Left cardiac atrium (tissue), 4 donors: ENCODE measurements at places on chromosomes 16 and 17. TPM values are rescaled to one million over a fixed set of nuclear protein-coding genes. Genes with fewer than 3 reads are reported as not detected.

The ALDH3A1 gene
- 0.32 TPM for total RNA-seq

The PIRT gene
- not detected for total RNA-seq

The KRT24 gene
- not detected for total RNA-seq

The IRF8 gene
- total RNA-seq, result 15.6 TPM

The G6PC1 gene
- not detected for total RNA-seq

The ARL6IP1 gene
- 39.8 TPM for total RNA-seq

The OR2C1 gene
- total RNA-seq, result not detected

The CACNA1H gene
- total RNA-seq, result 6.0 TPM

The CDH5 gene
- total RNA-seq, result 40.3 TPM

The CHST6 gene
- total RNA-seq, result 4.4 TPM

The LDAF1 gene
- total RNA-seq, result 36.4 TPM

The PHLPP2 gene
- total RNA-seq, result 4.6 TPM

The FBXW10B gene
- total RNA-seq, result 0.56 TPM

DNA sequence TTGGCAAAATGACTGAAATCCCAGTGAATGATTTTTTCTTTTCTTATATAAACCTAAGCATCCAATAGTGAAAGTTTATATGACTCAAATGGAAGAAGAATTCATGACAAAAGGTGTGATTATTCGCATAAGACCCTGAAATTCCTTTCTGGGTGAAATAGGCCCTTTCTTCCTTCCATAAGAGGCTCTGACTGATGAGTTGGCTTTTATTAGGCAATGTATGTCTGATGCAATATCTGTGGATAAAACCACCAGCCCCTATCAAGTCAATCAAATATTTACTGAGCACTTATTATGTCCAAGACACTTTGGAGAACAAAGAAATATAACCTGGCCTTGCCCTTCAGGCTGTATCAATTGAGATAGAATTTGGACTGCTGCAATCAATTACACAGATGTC is 316.6 kb downstream of the CDH13 start:
- no peak for DNase-seq

DNA sequence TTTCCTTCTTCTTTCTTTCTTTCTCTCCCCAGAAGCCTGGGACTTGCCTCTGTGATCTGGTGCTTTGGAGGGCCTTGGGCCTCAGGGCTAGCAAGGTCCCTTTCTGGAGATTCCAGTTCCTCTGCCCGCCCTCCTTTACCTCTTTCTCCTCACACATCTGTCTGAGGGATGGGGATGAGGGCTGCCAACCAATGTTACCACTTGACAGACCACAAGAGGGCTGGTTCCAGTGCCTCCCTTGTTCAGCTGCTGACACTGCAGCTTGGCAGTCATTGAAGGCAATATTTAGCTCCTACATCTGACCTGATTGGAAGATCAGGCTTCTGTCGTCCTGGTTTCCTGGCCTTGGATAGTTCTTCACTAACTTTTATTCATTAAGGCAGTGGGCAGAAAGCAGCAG is 3.6 kb upstream of the ZNF652 start:
- no peak for DNase-seq

GRCh38 chr16:20910781-20911321 is 10.3 kb downstream of the LYRM1 start:
- no peak for DNase-seq

DNA sequence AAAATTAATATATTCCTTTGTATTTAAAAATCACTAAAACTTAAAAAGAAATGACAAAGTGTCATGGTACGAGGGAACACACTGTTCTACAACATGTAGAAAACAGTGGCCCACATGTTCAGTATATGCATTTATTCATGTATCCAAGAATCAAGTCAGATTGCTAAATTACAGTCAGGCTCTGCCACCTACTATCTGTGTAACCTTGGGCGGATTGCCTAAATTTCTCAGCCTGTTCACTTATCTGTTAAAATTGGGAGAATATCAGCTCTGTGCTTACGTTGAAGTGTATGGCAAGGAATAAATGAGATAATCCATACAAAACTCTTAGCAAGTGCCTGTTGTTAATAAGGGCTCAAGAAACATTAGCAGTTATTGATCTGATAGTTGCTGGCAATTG is 3.4 kb upstream of the USP22 start:
- DNase-seq, result no peak

GRCh38 chr17:32497431-32498205 is 10.8 kb downstream of the CDK5R1 start:
- no peak for DNase-seq

GRCh38 chr17:43928609-43929008 is 13.7 kb downstream of the PPY start:
- no peak for DNase-seq

DNA sequence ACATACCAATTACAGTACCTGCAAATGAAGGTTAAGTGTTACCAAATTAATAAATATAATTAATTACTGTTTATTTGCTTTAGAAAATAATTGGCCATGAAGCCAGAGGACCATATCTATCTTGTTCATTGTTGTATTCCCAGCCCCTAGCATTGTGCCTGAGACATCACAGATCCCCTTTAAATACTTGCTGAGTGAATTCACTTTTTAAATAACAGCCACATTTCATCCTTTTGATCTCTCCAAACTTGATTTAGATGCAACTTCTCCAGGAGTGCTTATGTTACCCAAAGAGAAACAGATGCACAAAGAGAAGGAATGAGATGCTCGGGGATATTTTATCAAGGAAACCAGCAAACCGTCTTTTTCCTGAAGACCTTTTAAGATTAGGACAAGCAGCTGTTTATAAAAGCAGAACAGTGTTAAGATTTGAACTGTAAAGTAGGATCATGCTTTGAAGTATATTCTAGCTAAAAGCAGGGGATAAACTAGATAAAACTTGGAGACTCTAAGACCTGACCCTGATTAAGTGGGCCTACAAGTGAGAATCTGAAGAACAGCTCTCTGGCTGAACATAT is 66.3 kb downstream of the CHD9 start:
- DNase-seq, result no peak

GRCh38 chr17:44558334-44558709 is 1.0 kb downstream of the FZD2 start:
- no peak for DNase-seq

DNA sequence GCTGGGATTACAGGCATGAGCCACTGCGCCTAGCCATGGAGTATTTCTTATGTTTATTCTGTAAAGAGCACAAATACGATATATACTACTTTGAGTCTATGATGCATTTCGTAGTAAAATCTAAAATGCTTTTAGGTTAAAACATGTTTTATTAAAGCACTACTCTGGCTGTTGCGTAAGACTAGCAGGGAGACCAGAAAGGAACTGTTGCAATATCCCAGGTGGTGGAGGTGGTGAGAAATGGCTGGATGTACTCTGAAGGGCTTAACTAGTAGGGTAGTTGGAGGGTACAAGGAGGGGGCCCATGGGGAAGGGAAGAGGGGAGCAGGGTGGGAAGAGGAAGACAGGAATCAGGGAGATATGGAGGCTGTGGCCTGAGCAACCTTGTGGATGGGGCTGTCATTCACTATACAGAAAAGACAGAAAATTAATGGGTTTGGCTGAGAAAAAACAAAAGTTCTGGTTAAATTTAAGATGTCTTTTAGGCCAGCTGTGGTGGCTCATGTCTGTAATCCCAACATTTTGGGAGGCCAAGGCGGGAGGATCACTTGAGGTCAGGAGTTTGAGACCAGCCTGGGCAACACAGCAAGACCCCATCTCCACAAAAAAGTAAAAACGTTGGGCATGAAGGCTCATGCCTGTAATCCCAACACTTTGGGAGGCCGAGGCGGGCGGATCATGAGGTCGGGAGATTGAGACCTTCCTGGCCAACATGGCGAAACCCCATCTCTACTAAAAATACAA is 35.8 kb downstream of the ST3GAL2 start:
- DNase-seq, result no peak

- DNase-seq, result no peak
Observed at GRCh38 chr16:67534431-67534830, 5.8 kb downstream of the RIPOR1 start.

GRCh38 chr17:45414990-45415881 is 17.4 kb downstream of the ARHGAP27 start:
- no peak for DNase-seq

GRCh38 chr16:13083681-13084080 is 182.3 kb downstream of the SHISA9 start:
- no peak for DNase-seq

DNA sequence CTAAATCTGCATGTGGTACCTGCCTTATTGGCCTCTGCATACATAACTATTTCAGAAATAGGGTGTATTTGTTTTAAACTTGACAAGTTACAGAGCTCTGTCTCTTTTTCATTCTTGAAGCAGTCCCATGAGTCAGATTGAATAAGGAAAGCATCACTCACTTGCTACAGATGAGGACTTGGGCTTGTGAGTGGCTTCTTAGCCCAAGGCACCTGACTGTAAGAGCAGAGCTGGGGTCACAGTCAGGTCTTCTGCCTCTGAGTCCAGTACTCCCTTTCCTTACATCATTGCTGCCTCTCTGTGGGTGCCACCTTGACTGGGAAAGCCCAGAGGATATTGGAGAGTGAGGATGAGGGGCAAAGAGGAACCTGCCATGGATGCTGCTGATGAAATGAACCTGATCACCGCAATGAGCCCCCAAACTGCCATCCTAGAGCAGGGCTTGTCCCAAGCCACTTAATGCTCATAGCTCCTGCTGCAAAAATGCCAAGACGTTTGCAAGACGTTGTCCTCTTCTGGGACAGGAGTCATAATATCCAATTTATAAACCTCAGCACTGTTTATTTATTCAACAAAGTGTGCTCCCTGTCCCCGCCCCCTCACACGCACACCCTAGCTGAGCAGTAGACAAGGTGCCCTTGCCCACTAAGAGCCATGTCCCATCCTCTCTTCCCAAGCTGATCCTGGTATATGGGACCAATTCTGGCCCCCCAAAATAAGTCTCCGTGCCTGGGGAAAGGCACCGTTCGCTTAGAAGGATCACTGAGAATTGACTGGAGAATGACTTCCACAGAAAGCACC is 74.1 kb downstream of the CCDC182 start:
- DNase-seq, result no peak

DNA sequence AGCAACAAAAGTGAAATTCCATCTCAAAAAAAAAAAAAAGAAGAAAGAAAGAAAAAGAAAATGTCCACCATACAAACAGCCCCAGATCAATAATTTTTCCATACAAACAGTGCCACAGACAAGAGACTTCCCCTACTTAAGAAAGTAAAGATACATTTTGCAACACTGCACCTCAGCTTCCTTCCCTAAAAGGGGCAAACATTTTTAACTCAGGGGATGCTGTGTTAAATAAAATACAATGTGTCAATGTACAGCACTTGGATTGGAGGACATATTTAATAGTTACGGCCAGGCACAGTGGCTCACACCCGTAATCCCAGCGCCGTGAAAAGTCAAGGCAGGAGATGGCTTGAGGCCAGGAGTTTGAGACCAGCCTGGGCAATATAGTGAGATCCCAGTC is 22.3 kb downstream of the MYH11 start:
- DNase-seq, result no peak

GRCh38 chr16:13919330-13919682 is 648 bp upstream of the ERCC4 start:
- peak; percentile 28 for DNase-seq

GRCh38 chr16:66933776-66934137 is 445 bp downstream of the CIAO2B start:
- no peak for DNase-seq

DNA sequence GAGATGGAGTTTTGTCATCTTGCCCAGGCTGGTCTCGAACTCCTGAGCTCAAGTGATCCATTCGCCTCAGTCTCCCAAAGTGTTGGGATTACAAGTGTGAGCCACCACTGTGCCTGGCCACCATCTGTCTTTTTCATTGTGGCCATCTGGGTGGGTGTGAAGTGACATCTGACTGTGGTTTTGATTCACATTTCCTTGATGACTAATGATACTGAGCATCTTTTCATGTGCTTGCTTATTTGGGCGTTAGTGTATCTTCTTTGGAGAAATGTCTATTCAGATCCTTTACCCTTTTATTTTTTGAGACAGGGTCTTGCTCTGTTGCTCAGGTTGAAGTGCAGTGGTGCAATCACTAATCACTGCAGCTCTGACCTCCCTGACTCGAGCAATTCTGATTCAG is 53.9 kb upstream of the ERN1 start:
- no peak for DNase-seq

- no peak for DNase-seq
Observed at GRCh38 chr16:57679767-57680482, 11.8 kb downstream of the ADGRG3 start.

DNA sequence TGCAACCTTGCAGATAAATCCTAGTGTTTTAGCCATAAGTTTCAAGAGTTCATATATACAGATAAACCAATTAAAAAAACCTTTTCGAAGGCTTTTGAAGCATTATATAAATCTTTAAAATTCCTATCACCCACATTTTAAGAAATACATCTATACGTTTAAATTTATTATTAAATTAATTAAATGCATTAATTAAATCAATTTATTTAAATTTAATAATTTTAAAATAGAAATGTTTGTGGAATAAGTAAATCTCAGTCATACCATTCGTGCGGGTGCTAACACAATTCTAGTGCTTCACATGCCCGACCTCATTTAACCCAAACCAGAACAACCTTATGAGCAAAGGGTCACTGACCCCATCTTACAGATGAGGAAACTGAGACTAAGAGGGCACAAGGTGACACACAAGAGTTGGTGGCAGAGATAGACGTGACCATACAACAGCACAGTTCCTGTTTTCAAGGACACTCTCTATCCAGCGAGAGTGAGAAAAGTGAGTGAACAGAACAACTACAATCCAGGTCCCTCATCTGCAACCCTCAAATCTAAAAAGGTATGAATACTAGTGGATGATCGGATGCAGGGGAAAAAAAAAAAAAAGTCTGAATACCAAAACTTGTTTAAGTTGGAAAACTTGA is 1.4 kb downstream of the NSMCE1 start:
- no peak for DNase-seq

- no peak for DNase-seq
Observed at GRCh38 chr17:66441101-66441661, 138.8 kb downstream of the PRKCA start.

GRCh38 chr17:76940738-76941350 is 72.6 kb downstream of the MGAT5B start:
- no peak for DNase-seq

GRCh38 chr16:4612474-4612931 is 2.2 kb downstream of the UBALD1 start:
- no peak for DNase-seq

GRCh38 chr17:68646626-68647526 is 45.7 kb upstream of the FAM20A start:
- no peak for DNase-seq

- DNase-seq, result no peak
Observed at GRCh38 chr17:59753522-59754467, 46.3 kb downstream of the VMP1 start.
